ENCODE measurements at places on chromosomes 7 and 10.

GRCh38 chr7:129610709-129611245 lies 743 bp upstream of the NRF1 start:
- no peak for DNase-seq

GRCh38 chr10:63265222-63265617 lies 132.1 kb downstream of the NRBF2 start:
- no peak for DNase-seq

- DNase-seq, result no peak
Observed at GRCh38 chr10:22500656-22501340, 155.5 kb downstream of the SPAG6 start.

- peak; percentile 57 for DNase-seq
Observed at GRCh38 chr7:140810830-140811556, 113.7 kb downstream of the BRAF start.

GRCh38 chr10:50322077-50322476 lies 70.8 kb upstream of the ASAH2 start:
- no peak for DNase-seq

DNA sequence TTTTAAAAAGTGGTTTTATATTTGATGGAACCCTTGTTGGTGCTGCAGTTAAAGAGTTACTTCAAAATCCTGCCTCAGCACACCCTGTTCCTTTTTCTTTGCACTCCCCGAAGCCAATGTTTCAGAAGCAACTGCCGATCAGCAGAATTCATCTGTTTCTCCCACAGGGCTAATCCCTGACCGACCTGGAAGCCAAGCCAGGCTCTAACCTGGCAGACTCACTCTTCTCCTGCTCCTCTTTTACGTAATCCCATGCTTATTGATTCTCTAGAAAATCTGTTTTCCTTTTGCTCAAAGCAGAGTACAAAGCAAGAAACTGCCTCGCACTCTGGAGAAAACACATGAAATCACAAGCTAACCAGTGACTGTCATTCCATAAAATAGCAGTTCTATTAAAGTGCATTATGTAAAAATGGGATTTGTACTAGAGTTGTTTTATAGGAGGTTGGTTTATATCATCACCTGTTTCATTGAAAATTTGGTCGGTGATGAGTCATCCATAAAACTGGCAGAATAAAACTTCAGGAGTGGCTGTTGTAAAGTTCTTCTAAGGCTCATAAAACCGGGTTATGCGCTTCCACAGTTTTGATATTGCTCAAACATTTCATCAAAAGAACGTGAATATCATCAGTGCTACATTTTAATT lies 99.9 kb downstream of the CNTNAP2 start:
- DNase-seq, result no peak

- no peak for DNase-seq
Observed at GRCh38 chr10:11345224-11346054, 266.0 kb downstream of the USP6NL start.

DNA sequence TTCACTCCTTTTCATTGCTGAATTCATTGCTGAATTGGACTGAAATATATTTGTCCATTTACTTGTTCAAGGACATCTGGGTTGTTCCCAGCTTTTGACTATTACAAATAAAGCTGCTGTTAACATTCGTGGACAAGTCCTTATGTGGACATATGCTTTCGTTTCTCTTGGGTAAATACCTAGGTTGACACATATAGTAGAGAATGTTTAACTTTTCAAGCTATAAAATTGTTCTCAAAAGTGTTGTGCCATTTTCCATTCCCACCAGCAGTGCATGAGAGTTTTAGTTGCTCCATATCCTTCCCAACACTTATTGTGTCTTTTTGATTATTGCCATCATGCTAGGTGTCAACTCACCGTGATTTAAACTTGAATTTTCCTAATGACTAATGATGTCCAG lies 17.5 kb upstream of the CPVL start:
- no peak for DNase-seq
